ENCODE measurements at places on chromosomes 1 and 21. TPM values are rescaled to one million over a fixed set of nuclear protein-coding genes. Genes with fewer than 3 reads are reported as not detected.

The TRIM33 gene
- total RNA-seq, result 60.1 TPM

The ACTN2 gene
- total RNA-seq, result 5.1 TPM

The UBQLN4 gene
- total RNA-seq, result 20.5 TPM

The ATP6V1G3 gene
- total RNA-seq, result not detected

The C1orf226 gene
- 2.9 TPM for total RNA-seq

The SMIM1 gene
- 10.1 TPM for total RNA-seq

The TRIM17 gene
- total RNA-seq, result 5.2 TPM

The NCMAP gene
- total RNA-seq, result 2.0 TPM

The SH2D1B gene
- total RNA-seq, result 0.10 TPM

The ELAPOR1 gene
- 9.3 TPM for total RNA-seq

The COL11A1 gene
- total RNA-seq, result 164 TPM

The CACNA1S gene
- 0.33 TPM for total RNA-seq

GRCh38 chr1:21165646-21166045 lies 11.1 kb downstream of the EIF4G3 start:
- no peak overlapping the region for H3K27ac ChIP-seq
- no peak overlapping the region for H3K4me3 ChIP-seq
- no peaks in the 10 kb centered on the region for H3K4me1 ChIP-seq
- DNase-seq, result no peak

DNA sequence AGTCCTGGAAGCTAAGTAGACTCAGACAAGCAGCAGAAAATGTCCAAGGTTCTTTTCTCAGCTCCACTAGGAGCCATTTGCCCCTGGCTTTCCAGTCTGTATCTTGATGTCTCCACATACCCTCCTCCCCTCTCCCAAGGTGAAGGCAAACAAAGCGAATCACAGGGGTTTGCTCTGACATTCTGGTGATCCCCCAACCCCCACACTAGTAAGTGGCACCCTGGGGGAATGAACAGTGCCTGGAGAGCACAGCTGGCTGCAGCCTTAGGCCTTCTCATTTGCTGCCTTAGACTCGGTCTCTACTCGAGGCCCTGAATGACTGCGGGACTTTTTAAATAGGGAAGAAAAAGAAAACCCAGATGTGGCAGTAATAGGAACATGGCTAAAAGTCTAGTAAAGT lies 15.3 kb downstream of the ERI3 start:
- no peak for DNase-seq
- no peak overlapping the region for H3K4me3 ChIP-seq
- H3K4me1 ChIP-seq, result no peaks in the 10 kb centered on the region
- H3K36me3 ChIP-seq, result peaks cover 25% of the 10 kb centered on the region
- H3K27me3 ChIP-seq, result no peaks in the 10 kb centered on the region
- no peak overlapping the region for H3K27ac ChIP-seq

GRCh38 chr1:208848854-208849253 lies 604.7 kb upstream of the PLXNA2 start:
- no peaks in the 10 kb centered on the region for H3K27me3 ChIP-seq
- H3K4me3 ChIP-seq, result no peak overlapping the region
- no peak overlapping the region for H3K27ac ChIP-seq
- no peaks in the 10 kb centered on the region for H3K4me1 ChIP-seq
- no peaks in the 10 kb centered on the region for H3K36me3 ChIP-seq

DNA sequence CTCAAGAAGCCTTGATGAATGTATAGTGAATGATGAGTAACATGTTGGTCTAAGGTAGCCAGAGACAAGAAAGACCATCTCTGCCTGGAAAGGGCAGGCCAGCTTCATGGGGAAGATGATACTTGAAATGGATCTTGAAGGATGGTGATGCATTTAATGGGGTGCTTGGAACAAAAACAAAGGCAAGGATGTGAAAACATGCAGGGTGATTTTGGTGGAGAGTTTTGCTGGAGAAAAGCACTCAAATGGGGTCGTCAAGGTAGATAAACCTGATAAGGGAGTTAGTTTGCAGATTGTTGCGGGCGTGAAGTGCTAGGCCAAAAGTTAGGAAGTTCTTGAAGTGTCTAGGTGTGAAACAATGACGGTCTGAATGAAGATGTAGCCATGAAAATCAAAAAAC lies 205.4 kb downstream of the HLX start:
- no peak overlapping the region for H3K4me3 ChIP-seq
- no peaks in the 10 kb centered on the region for H3K4me1 ChIP-seq
- no peaks in the 10 kb centered on the region for H3K36me3 ChIP-seq
- DNase-seq, result no peak
- H3K27me3 ChIP-seq, result no peaks in the 10 kb centered on the region

GRCh38 chr1:14872762-14873161 lies 274.3 kb downstream of the KAZN start:
- no peaks in the 10 kb centered on the region for H3K36me3 ChIP-seq
- DNase-seq, result no peak

DNA sequence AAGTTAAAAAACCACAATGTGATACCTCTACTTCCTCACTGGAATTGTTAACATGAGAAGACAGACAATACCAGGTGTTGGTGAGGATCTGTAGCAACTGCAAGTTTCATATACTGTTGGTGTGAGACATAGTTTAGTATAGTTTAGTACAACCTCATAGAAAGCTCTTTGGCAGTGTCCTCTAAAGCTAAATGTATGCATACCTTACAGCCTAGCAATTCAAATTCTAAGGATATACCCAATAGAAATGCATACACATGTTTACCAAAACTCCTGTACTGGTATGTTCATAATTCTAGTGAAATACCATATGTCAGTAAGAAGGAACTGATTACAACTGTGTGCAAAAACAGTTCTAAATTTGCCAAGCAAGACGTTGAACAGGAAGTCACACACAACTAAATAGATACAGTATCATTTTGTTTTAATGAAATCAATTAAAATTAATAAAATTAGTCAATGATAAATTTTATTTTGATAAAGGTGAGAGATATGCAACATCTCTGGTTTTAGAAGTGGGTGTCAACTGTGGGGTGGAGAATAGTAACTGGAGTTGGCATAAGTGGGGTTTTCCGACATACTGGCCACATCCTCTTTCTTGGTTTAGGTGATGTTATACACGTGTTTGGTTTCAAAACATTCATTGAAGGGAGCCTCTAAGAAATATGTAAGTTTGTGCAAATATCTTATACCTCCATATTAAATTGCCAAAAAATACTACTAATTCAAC lies 450.7 kb downstream of the PTPRC start:
- H3K27ac ChIP-seq, result no peak overlapping the region
- no peaks in the 10 kb centered on the region for H3K27me3 ChIP-seq
- H3K4me1 ChIP-seq, result no peaks in the 10 kb centered on the region
- no peak overlapping the region for H3K4me3 ChIP-seq

DNA sequence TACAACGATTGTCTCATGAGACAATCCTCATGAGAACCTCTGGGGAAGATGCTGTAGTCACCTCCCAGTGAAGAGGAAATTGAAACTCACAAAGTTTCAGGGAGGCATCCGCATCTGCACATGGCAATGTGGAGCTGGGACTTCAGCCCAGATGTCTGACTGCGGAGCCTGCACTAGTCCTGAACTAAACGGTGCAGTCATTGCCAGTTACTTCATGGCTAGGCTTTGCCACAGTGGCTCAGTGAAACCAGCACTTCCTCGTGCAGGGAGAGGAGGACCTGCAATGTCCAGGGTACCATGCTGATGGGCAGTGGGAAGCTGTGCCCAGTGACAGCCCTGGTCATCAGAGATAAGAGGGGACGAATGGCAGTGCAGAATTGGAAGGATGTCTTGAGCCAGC lies 40.7 kb upstream of the ETS2 start:
- H3K27ac ChIP-seq, result no peak overlapping the region
- H3K36me3 ChIP-seq, result no peaks in the 10 kb centered on the region
- DNase-seq, result no peak
- no peaks in the 10 kb centered on the region for H3K4me1 ChIP-seq
- H3K27me3 ChIP-seq, result no peaks in the 10 kb centered on the region

DNA sequence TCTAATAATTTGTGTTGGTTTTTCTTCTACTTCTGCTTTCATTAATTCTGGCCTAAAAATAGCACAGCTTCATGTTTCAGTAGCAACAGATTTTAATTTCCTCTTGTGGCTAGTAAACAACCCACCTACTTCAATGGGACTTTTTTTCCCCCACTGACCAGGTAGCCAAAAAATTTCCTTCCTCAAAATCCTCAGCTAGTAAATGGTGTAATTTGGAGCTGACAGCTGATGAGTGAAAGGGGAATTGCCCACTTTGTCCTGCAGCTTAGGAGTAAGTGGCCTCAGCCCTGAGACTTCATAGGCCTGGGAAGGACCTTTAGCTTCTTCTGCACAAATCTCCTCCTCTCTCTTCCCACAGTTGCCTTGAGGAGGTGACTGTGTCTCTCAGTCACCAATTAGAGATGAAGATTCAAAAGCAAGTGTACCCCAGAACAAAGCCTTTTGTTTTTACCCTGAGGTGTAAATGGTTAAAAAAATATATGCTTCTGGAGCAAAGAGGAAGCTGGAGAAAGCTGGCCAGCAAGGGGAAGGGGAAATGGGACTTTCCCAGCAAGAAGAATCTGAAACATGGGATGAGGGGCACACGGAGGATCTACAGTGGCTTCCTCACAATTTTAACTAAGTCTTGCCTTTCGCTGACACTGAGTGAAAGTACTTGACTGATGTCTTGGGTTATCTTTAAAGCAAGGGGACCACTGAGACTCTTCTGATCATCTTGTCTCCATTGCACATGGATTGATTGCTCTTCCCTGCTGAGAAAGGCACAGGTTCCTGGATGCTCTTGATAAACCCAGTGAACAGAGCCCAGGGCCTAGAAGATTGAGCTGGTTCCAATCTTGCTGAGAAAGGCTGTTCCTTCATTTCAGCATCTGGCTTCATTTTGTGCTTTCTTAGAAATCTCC lies 35.8 kb upstream of the VCAM1 start:
- DNase-seq, result no peak
- H3K4me1 ChIP-seq, result no peaks in the 10 kb centered on the region
- H3K27ac ChIP-seq, result no peak overlapping the region
- no peaks in the 10 kb centered on the region for H3K27me3 ChIP-seq

- no peaks in the 10 kb centered on the region for H3K4me1 ChIP-seq
- no peak overlapping the region for H3K27ac ChIP-seq
- H3K36me3 ChIP-seq, result no peaks in the 10 kb centered on the region
- no peak for DNase-seq
Observed at GRCh38 chr1:206903687-206904086, 6.4 kb downstream of the IL24 start.

DNA sequence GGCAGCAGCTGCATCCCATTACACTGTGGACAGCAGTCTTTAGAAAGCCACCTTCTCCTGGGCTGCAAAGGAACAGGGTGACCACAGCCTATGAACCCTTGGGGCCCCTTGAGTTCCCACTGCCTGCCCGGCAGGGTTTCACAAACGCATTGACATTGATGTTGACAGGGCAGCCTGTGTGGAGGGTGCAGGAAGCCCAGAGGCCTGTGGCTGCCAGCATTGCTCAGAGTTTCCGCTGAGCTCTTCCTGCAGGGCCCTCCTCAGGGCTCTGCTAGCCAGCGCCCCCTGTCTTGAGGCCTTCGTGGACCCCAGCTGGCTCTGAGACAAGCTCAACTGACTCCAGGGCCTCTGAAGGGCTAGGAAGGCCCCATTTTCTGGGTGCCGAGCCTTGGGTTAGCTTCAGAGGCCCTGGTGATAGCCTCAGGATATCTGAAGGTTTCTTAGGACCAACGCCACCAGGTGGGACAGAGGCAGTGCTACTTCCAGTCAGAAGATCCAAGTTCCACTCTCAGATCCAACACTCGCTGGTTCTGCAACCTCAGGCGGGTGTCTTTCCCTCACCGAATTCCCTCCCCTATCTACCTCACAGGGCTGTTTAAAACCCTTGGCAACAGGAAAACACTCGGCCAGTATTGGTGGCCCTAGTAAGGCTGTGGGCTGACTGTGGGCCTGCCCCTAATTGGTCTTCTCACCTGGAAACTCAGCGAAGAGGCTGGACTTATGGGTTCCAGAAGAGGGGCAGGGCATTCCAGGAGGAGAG lies 27.2 kb upstream of the EPS8L3 start:
- peaks cover 52% of the 10 kb centered on the region for H3K4me1 ChIP-seq
- no peak overlapping the region for H3K27ac ChIP-seq
- no peaks in the 10 kb centered on the region for H3K27me3 ChIP-seq
- DNase-seq, result no peak
- H3K4me3 ChIP-seq, result no peak overlapping the region

- H3K27ac ChIP-seq, result no peak overlapping the region
- no peak for DNase-seq
- H3K4me1 ChIP-seq, result peaks cover 13% of the 10 kb centered on the region
Observed at GRCh38 chr1:42845866-42846256, 552 bp upstream of the ZNF691 start.

GRCh38 chr1:213154056-213154685 lies 103.1 kb downstream of the RPS6KC1 start:
- DNase-seq, result no peak
- H3K4me3 ChIP-seq, result no peak overlapping the region
- no peaks in the 10 kb centered on the region for H3K27me3 ChIP-seq
- no peaks in the 10 kb centered on the region for H3K36me3 ChIP-seq

DNA sequence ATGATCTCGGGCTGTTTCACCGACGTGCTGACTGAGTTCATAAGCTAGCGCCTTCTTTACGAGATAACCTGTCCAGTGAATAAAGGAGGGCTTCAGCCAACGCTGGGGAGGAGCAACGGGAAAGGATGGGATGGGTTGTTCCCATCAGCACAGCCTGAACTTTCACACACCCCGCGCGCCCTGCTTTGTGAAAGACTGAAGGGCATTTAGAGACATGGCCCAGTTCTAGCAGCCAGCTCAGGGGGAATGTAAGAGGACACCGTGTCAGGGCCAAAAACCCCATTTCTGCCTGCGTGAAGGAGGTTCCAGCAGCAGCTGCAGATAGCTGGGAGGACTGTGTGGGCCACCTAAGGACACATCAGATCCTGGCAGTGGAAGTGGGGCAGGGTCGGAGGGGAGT lies 255.1 kb upstream of the RAB4A start:
- no peaks in the 10 kb centered on the region for H3K36me3 ChIP-seq
- no peaks in the 10 kb centered on the region for H3K27me3 ChIP-seq
- no peak overlapping the region for H3K4me3 ChIP-seq
- no peak for DNase-seq
- H3K27ac ChIP-seq, result no peak overlapping the region

- peaks cover 27% of the 10 kb centered on the region for H3K36me3 ChIP-seq
- H3K27ac ChIP-seq, result no peak overlapping the region
- DNase-seq, result peak; percentile 55
- H3K4me3 ChIP-seq, result no peak overlapping the region
- H3K27me3 ChIP-seq, result no peaks in the 10 kb centered on the region
Observed at GRCh38 chr1:229452956-229453801, 19.3 kb upstream of the ACTA1 start.

DNA sequence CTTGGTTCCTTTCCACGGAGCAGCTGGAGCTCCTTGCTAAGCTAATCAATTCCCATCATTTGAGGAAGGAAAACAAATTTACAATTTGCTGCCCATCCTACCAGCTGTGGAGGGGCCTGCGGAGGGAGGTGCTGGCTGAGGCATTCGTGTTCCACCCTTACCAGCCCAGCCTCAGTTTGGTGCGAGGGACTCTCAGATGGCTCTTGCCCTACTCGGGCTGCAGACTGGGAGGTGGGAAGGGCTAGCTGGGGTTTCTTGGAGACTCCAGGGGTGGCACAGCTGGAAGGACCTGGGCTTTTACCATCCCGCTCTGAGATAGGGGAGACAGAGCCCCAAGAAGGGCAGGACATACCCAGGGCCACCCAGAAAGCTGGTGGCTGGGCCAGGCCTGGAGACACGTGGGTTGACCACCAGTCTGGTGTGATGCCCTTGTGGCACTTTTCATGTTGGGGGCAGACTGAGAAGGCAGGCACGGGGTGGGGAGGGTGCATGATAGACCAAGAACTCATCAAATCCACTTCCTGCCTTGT lies 17.7 kb downstream of the DISP3 start:
- no peak overlapping the region for H3K27ac ChIP-seq
- H3K4me3 ChIP-seq, result no peak overlapping the region
- peaks cover 34% of the 10 kb centered on the region for H3K4me1 ChIP-seq
- DNase-seq, result no peak
- peaks cover 14% of the 10 kb centered on the region for H3K36me3 ChIP-seq

- H3K4me1 ChIP-seq, result no peaks in the 10 kb centered on the region
- no peaks in the 10 kb centered on the region for H3K36me3 ChIP-seq
- no peak overlapping the region for H3K4me3 ChIP-seq
- no peak overlapping the region for H3K27ac ChIP-seq
Observed at GRCh38 chr21:14757533-14758327, 211.6 kb upstream of the SAMSN1 start.

All from spinal cord (tissue), 10 donors.